ENCODE measurements at places on chromosomes 2 and 18.

- DNase-seq: peak; percentile 61
Observed at GRCh38 chr2:58569475-58570185, 328.5 kb upstream of the FANCL start.

GRCh38 chr2:128438091-128438490, 119.4 kb upstream of the HS6ST1 start:
- DNase-seq: no peak

GRCh38 chr18:58502628-58503027, 126.3 kb downstream of the ALPK2 start:
- DNase-seq: no peak

GRCh38 chr2:127177617-127178263, 42.4 kb downstream of the CYP27C1 start:
- DNase-seq: no peak

GRCh38 chr18:24964216-24964615, 387.8 kb downstream of the ZNF521 start:
- DNase-seq: no peak

GRCh38 chr2:112121682-112122254, 16.4 kb upstream of the FBLN7 start:
- DNase-seq: peak; percentile 32

GRCh38 chr2:65353046-65353445, 79.4 kb downstream of the SPRED2 start:
- DNase-seq: no peak

- DNase-seq: no peak
Observed at GRCh38 chr2:89848114-89848513, 1156.6 kb downstream of the RPIA start.

DNA sequence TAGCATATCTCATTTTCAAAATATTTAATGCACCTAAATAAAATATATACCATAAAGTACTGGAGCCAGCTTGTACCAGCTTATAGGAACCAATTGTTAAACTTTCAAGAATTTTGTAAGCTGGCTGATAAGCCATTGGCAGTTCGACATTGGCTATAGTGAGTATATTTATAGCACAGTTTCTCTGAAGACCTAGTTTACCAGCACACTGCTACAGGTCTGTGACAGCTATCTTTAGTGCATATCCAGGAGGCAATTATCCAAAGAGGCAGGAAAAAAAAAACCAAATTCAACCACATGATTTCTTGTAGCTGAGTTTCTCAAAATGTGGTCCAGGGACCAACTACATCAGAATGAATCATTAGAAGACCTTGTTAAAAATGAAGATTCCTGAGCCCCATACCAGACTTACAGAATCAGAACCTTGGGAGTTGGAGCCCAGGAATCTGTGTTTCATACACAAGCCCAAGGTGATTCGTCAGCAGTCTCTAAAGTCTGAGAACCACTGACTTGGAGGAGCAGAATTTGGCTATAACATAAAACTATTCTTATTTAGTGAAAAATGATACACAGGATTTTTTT, 279.0 kb upstream of the NRP2 start:
- DNase-seq: no peak

- DNase-seq: no peak
Observed at GRCh38 chr18:60421356-60422118, 49.0 kb upstream of the MC4R start.

DNA sequence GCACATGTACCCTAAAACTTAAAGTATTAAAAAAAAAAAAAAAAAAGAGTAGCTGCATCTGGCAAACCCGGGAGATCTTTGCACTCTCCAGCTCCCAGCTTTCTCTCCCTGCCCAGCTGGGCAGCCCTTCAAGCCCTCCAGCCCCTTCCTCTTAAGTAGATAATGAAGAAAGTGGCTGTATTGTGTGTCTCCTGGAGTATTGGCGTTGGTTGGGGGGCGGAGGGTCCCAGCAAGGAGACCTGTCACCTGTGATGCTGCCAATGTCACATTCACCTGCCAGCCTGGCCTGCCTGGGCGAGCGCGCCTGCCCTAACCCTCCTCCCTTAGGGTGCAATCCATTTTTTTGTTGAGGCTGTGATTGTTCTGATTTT, 2.0 kb downstream of the C2orf72 start:
- DNase-seq: no peak

- DNase-seq: no peak
Observed at GRCh38 chr2:84212611-84213314, 246.3 kb downstream of the SUCLG1 start.

- DNase-seq: no peak
Observed at GRCh38 chr2:54289917-54290316, 33.9 kb upstream of the TSPYL6 start.

DNA sequence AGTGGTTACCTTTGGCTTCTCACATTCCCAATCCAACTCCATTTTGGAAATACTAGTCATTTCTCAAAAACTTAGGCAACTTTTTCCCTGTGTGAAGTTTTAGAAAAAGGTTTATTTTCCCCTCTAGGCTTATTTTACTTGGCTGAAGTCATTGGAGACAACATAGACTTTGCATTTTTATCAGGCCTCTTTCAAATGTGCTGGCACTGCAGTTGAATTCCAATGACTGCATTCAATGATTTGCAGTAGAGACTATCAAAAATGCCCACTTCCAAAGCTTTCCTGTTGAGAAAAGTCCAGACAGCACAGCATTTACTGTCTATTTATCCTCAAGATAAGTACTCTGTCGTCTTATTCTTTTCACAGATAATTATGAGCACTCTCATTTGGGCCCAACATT, 70.1 kb downstream of the ONECUT2 start:
- DNase-seq: no peak

- DNase-seq: no peak
Observed at GRCh38 chr2:48824116-48824515, 68.6 kb upstream of the LHCGR start.

DNA sequence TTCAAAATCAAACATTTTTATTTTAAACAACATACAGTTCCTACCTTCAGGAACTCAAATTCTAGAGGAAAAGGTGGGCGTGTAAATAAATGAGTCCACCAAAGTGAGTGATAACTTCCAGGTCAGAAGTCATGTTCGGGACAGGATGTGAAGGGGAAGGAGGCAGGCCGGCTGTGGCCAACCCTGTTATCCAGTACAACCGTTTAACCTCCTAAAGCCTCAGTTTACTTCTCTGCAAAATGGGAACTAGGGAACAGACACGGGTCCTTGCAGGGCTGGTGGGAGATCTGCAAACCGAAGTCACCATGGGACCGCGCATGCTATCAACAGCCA, 373 bp downstream of the EIPR1 start:
- peak; percentile 30 for DNase-seq

- peak; percentile 15 for DNase-seq
Observed at GRCh38 chr2:109242654-109243331, 113.8 kb downstream of the SH3RF3 start.

GRCh38 chr2:197349699-197350098, 39.1 kb upstream of the ANKRD44 start:
- DNase-seq: no peak

DNA sequence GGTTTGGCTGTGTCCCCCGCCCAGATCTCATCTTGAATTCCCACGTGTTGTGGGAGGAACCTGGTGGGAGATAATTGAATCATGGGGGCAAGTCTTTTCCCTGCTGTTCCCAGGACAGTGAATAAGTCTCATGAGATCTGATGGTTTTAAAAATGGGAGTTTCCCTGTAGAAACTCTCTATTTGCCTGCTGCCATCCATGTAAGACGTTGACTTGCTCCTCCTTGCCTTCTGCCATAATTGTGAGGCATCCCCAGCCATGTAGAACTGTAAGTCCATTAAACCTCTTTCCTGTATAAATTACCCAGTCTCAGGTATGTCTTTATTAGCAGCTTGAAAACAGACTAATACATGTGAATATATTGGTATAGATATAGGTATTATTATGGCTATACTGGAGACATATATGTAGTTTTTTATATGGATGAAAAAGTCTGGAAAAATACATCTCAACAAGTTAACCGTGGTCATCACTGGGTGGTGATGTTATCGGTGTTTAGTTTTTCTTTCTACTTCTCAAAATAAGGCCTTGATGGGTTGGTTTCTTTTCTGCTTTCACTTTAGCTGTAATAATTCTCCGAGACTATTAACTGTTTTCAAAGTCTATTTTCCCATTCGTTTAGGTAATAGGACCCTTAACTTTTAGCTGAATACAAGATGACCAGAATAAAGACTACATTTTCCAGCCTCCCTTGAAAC, 39.1 kb upstream of the NCOA1 start:
- DNase-seq: no peak

DNA sequence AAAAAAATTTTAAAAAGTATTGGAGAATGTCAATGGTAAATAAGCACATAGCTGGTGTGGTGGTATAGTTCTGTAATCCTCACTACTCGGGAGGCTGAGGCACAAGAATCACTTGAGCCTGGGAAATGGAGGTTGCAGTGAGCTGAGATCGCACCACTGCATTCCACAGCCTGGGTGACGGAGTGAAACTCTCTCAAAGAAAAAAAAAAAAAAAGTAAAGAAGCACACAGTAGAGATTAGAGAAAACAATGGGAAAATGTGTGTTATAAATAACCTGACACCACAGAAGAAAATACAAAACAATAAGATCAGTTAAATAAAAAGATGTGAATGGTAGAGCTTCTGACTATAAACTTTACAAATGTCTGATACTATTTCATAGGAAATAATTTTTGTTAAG, 163.7 kb upstream of the WDSUB1 start:
- no peak for DNase-seq

DNA sequence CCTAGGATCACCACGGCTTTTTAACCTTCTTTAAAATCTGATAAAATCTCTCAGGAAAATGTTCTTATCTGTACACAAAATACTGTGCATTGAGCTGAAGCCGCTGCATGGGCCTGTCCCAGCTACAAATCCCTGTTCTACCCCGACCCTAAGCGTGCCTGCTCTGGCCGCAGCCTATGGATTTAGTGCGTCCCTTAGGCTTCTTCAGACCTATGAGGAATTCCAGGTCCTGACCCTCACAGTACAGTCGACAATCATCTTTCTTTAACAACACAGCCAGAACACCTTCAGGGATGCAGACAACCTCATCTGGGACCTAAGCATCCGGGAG, 477 bp upstream of the WDCP start:
- no peak for DNase-seq

- DNase-seq: no peak
Observed at GRCh38 chr2:52145005-52145404, 1113.1 kb upstream of the NRXN1 start.

DNA sequence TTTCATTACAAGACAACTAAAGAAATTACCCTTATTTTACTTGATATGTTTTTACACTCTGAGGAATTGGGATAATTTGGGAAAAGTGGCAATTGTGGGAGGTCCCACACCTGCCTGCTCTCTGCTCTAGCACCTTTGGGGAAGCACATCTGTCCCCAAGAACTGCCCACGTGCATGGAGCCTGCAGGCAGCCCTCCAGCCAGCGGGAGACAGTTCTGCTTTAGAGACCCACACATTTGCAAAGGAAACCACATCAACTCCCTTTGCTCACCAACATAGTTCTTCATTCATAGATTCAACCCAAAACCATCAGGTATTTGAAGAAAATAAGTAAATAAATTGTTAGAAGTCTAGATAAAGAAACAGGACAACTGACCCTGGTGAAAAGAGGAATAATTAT, 239.9 kb upstream of the ID2 start:
- no peak for DNase-seq

DNA sequence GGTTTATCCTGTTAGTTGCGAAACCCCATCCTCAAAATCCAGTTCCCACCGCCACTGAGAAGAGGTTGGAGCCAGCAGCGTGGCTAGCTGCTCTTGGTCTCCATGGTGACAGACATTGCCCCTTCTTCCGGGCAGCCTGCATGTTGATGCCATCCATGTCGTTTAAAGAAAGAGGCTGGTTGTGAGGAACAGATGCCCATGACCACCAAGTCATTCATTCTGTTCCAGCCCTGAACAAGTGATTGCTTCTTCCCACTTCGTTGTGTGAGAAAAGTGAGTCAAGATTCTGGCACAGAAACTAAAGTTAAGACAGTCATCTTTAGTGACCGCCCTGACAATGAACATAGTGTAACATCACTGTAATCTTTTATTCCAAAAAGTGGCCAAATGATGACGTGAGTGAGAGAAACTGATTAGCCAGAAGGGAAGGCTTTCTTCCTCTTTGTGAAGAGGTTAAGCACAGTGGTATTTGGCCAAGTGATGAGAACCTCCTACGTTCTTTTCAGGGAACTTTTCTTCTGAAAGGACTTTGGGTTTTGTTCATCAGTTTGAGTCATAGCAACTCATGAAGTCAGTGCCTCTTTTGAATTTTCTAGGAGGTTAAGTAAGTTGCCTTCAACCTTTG, 272.5 kb downstream of the GALR1 start:
- DNase-seq: no peak

DNA sequence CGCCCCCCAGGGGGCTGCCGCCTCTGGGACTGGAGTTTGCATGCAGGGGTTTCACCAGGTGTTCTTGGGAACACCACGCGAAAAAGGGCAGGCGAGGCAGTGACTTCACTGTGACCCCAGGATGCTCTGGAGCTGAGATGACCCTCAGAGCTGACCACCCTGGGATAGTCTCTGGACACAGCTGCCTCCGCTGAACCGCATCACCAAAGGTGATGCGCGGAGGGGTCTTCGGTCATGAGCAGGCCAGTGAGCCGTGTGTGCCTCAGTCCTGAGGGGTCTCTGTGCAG, 17.5 kb downstream of the GPR35 start:
- DNase-seq: no peak

DNA sequence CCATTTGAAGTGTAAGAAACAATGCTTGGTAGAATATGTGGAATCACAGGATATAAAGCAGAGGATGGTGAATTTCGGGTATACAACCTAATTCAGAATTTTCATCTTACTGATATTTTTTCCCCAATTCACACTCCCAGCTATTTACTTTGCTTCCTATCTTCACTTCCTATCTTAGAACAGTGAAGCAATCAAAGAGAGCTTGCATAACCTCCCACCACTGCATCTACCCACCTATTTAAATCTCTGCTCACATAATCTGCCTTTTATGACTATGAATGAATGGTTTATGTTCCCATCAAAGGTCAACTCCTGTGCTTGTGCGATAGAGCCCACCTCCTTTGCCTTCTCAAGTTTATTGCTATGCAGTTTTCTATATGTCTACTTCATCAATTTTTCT, 3.3 kb downstream of the RMDN2 start:
- no peak for DNase-seq

- DNase-seq: no peak
Observed at GRCh38 chr2:71607151-71607889, 154.0 kb downstream of the DYSF start.

DNA sequence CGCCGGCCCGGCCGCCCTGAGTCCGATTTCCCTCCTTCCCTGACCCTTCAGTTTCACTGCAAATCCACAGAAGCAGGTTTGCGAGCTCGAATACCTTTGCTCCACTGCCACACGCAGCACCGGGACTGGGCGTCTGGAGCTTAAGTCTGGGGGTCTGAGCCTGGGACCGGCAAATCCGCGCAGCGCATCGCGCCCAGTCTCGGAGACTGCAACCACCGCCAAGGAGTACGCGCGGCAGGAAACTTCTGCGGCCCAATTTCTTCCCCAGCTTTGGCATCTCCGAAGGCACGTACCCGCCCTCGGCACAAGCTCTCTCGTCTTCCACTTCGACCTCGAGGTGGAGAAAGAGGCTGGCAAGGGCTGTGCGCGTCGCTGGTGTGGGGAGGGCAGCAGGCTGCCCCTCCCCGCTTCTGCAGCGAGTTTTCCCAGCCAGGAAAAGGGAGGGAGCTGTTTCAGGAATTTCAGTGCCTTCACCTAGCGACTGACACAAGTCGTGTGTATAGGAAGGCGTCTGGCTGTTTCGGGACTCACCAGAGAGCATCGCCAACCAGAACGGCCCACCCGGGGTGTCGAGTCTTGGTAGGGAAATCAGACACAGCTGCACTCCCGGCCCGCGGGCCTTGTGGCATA, 4.6 kb downstream of the SIX2 start:
- DNase-seq: no peak

- no peak for DNase-seq
Observed at GRCh38 chr2:212990697-212991096, 160.7 kb downstream of the IKZF2 start.
